ENCODE measurements at places on chromosomes 11 and 22.

- H3K36me3 ChIP-seq, result no peaks in the 10 kb centered on the region
- DNase-seq, result no peak
- H3K27ac ChIP-seq, result peak overlapping the region; percentile 75
- H3K4me1 ChIP-seq, result peaks cover 37% of the 10 kb centered on the region
- no peaks in the 10 kb centered on the region for H3K27me3 ChIP-seq
These were observed 24.5 kb upstream of the SESN3 start for GRCh38 chr11:95255251-95256145.

DNA sequence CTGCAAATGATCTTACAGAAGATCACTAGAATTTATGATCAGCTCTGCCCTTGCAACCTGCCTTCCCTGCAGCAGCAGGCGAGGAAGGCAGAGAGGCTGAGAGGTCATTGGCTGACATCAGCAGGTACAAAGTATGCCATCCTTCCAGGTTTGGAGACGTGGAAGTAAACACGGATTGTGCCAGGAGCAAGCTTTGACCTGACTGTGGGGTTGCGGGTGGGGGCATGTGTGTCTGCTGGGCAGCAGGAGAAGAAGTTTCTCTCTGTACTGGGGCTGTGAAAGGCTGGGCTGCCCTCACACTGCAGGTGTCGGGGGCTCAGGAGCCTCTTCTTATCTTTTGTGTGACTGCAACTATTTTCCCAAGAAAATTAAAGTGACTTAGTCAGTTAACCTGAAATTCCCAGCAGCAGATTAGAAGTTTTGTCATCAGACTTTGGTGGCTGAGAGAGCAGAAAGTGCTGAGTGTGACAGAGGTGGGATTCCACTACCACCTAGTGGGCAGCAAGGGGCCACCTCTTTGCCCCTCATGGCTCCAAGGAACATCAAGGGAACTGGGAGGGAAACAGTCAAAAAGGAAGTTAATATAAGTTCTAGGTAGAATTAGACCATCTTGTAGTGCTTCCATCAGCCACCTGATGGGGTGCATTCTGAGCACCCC, 565.9 kb downstream of the ETS1 start:
- no peak overlapping the region for H3K4me3 ChIP-seq
- H3K27ac ChIP-seq, result peak overlapping the region; percentile 18
- H3K36me3 ChIP-seq, result no peaks in the 10 kb centered on the region
- peaks cover 2% of the 10 kb centered on the region for H3K27me3 ChIP-seq

DNA sequence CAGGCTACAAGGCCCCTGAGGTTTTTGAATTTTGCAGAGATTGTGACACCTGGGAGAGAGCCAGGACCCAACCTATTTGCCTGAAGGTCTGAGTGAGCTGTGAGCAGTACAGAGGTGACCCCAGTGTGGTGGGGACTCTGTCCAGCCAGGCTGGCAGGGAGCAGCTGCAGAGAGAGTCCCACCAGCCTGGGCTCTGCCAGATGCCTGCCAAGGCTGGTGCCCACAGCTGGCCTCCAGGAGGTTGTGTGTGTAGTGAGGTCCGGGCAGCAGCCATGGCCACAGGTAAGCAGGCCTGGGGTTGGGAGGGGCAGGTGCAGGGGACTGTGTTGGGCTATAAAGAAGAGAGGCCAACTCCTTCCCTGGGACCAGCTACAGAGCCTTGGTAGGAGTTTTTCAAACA, 144.8 kb downstream of the CRYBB2 start:
- H3K27ac ChIP-seq, result no peak overlapping the region
- peaks cover 3% of the 10 kb centered on the region for H3K4me1 ChIP-seq
- DNase-seq, result no peak
- H3K27me3 ChIP-seq, result no peaks in the 10 kb centered on the region
- no peak overlapping the region for H3K4me3 ChIP-seq

- H3K4me3 ChIP-seq, result no peak overlapping the region
- no peaks in the 10 kb centered on the region for H3K27me3 ChIP-seq
- H3K36me3 ChIP-seq, result no peaks in the 10 kb centered on the region
- DNase-seq, result no peak
- no peak overlapping the region for H3K27ac ChIP-seq
These were observed 218.3 kb downstream of the NXPE2 start for GRCh38 chr11:114896594-114896993.

- H3K36me3 ChIP-seq, result no peaks in the 10 kb centered on the region
- no peak overlapping the region for H3K27ac ChIP-seq
- H3K4me1 ChIP-seq, result no peaks in the 10 kb centered on the region
- no peaks in the 10 kb centered on the region for H3K27me3 ChIP-seq
- DNase-seq, result no peak
These were observed 11.7 kb upstream of the RBMXL2 start for GRCh38 chr11:7077101-7077500.

DNA sequence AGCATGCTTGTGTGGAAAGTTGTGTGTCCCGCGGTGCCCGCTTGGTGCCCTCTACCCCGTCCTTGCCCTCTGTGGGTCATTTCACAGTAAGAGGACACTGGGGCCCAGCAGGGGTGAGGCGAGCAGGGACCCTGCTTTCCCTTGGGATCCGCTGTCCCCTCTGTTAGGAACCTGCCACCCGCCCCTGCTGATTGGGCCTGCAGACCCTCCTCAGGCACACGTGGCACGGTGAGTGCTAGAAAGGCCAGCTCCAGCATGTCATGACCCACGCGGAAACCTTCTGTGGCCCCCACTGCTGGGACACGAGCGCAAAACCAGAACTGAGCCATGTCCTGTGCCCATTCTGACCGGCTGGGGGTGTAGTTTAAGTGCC, 353.1 kb downstream of the TBC1D22A start:
- peaks cover 18% of the 10 kb centered on the region for H3K36me3 ChIP-seq
- H3K27me3 ChIP-seq, result no peaks in the 10 kb centered on the region
- no peaks in the 10 kb centered on the region for H3K4me1 ChIP-seq
- no peak overlapping the region for H3K27ac ChIP-seq
- no peak overlapping the region for H3K4me3 ChIP-seq
- no peak for DNase-seq

GRCh38 chr22:42889304-42889703, 32.2 kb upstream of the ARFGAP3 start:
- H3K27ac ChIP-seq, result no peak overlapping the region
- H3K4me3 ChIP-seq, result no peak overlapping the region
- peaks cover 62% of the 10 kb centered on the region for H3K36me3 ChIP-seq
- peaks cover 7% of the 10 kb centered on the region for H3K4me1 ChIP-seq
- peak; percentile 49 for DNase-seq

- no peaks in the 10 kb centered on the region for H3K27me3 ChIP-seq
- peaks cover 38% of the 10 kb centered on the region for H3K36me3 ChIP-seq
- no peak overlapping the region for H3K27ac ChIP-seq
- DNase-seq, result no peak
- no peak overlapping the region for H3K4me3 ChIP-seq
These were observed 122.6 kb downstream of the MICAL2 start for GRCh38 chr11:12232817-12233601.

- peak overlapping the region; percentile 62 for H3K4me3 ChIP-seq
- H3K4me1 ChIP-seq, result peaks cover 51% of the 10 kb centered on the region
- peak; percentile 80 for DNase-seq
- H3K27ac ChIP-seq, result peak overlapping the region; percentile 84
- peaks cover 13% of the 10 kb centered on the region for H3K36me3 ChIP-seq
- no peaks in the 10 kb centered on the region for H3K27me3 ChIP-seq
These were observed 505 bp downstream of the NUDT22 start for GRCh38 chr11:64226507-64227051.
